ENCODE measurements at places on chromosomes 11 and 22. TPM values are rescaled to one million over a fixed set of nuclear protein-coding genes. Genes with fewer than 3 reads are reported as not detected.

BEST1 gene
- total RNA-seq = 1.1 TPM

MUC2 gene
- 0.03 TPM for total RNA-seq

PKNOX2 gene
- total RNA-seq = 7.1 TPM

TESMIN gene
- 0.46 TPM for total RNA-seq

KCNJ1 gene
- not detected for total RNA-seq

ADAMTS8 gene
- total RNA-seq = 3.9 TPM

ASCL2 gene
- not detected for total RNA-seq

Data from cardiac septum (tissue), 1 donor.